Activated CD4-positive, alpha-beta T cell treated with anti-CD3 and anti-CD28 coated beads, Interleukin-2, amount 50 U/mL, for 1 hour (primary cell): ENCODE measurements at places on chromosomes 3 and 15.

DNA sequence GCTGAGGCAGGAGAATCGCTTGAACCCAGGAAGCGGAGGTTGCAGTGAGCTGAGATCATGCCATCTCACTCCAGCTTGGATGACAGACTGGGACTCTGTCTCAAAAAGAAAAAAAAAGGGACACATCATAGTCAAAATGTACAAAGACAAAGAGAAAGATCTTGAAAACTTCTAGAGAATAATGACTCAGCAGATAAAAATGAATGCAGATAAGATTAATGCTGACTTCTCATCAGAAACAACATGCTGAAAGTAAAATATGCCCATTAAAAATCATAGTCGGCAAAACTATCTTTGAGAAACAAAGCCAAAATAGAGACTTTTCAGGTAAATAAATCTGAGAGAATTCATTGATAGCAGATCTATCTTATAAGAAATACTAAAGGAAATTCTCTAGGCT lies 271.1 kb upstream of the GPR149 start:
- DNase-seq = no peak

GRCh38 chr3:165638034-165638433 lies 199.2 kb downstream of the BCHE start:
- no peak for DNase-seq

DNA sequence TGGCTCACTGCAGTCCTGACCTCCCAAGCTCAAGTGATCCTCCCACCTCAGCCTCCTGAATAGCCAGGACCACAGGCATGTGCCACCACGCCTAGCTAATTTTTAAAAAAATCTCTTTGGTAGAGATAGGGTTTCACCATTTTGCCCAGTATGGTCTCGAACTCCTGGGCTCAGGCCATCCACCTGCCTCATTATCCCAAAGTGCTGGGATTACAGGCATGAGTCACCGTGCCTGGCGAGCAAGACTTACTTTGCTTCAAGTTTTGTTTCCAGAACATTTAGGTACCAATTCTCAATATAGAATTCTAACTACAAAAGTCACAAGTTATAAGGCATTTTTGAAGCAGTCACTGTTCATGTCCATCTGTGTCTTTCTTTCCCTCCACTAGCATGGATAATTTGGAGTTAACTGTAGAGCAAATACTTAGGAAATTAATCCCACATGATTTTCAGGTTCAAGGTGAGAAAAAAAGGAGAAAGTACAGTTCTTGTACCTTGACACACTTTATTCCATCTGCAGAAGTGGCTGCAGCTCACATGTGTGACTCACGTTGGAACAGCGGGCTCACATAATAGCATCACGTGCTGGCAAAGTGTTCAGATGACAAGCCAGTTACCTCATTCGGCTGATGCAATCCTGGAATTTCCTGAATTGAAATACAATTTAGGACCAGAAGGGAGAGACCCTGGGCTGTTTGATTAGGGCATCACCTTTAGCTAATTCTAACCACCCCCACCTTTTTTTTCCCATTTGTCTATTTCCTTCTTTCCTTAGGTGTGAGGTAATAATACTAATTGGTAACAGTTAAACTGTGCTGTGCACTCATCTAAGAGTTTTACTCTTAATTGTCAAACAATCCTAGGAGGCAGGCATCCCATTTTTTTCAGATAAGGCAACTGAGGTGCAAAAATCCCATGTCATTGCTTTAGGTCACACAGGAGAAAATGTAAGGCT lies 46.9 kb upstream of the NEDD4 start:
- no peak for DNase-seq

DNA sequence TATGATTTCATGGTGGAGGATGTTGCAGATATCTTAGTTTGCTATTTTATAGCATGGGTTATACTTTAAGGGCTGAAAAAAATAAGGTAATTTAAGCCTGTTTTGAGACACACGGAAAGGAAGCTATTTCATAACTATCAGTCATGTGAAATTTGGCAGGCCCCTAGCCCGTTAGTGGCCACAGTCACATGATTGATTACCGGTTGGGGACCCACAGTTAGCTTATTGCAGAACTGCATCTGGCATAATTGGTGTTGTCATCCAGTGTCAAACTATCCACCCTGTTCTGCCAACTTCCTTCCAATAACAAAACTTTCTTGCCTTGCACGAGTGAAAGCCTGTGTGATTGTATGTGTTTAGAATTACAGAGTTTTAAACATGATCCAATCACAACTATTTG lies 35.2 kb downstream of the FNDC3B start:
- no peak for DNase-seq

DNA sequence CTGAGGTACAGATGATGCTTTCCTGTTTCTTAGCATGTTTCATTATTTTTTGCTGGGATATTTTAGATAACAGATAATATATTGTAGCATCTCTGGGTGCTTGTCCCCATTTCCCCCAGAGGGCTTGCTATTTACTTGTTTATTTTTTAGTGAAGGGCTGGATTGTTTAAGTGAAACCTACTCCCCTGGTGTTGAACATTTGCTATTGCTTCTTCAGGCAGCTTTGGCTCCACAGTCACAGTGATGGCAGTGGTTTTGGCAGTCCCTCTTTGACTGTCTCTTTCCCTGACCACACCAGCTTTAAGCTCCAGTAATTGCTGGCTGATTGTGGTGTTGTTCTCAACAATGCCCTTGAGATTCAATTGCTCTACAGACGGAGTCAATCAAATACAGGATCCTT lies 128.9 kb downstream of the KLF13 start:
- no peak for DNase-seq

DNA sequence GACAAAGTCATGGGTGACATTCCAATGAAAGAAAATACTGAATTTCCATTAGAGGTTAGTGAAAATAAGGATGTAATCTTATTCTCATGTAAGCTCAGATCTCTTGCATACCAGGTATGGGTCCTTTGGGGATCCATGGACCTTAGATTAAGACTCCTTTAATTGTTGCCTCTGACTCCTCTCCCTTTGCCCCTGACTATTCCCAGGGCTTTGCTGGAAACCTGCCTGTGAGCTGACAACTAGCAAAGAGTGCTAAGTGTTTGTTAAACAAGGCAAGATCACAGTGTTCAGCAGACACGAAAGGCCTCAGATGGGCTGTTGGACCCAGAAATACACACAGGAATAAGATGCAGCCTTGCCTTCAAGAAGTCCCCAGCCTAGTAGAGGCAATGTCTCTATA lies 32.1 kb downstream of the ACKR2 start:
- DNase-seq = no peak

GRCh38 chr3:25592510-25592968 lies 72.2 kb downstream of the TOP2B start:
- no peak for DNase-seq

- DNase-seq = peak; percentile 56
Measured at GRCh38 chr15:29103824-29104565, 165.6 kb downstream of the NSMCE3 start.

GRCh38 chr3:168511428-168512014 lies 415.8 kb upstream of the GOLIM4 start:
- DNase-seq = no peak

GRCh38 chr3:109927726-109928125 lies 590.4 kb upstream of the DPPA4 start:
- DNase-seq = no peak

- no peak for DNase-seq
Measured at GRCh38 chr15:70262591-70263274, 165.0 kb upstream of the TLE3 start.

DNA sequence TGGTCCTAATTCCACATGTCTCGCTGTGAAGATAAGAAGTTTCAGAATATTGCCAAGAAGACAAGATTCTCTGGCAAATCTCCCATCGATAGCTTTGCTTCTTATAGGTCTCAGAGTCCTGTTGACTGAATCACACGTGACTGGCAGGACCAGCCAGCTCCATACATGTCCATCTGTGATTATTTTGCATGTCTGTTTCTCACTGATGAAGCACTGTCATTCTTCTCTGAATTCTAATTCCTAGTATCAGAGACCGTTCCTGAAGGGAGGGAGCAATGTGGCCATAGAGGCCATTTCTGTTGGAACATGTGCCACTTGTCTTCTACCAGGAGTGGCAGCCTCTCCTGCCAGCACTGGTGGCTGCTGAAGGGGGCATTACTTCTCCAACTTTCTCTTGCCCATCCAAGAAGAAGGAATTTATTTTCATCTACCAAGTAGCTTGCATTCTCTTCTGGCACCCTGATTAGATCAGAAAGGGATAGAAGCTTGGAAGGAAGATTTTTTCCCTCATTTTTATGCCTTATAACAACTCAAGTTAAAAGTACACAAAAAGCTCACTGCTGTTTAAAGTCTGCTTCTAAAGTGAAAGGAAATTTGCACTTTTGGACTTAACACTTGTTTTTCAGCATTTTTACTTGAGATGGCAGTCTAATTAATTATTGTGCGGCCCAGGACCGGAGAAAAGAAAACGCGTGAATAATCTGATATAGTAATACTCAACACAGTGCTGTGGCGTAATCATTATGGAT lies 115.8 kb downstream of the IQCH start:
- DNase-seq = no peak

DNA sequence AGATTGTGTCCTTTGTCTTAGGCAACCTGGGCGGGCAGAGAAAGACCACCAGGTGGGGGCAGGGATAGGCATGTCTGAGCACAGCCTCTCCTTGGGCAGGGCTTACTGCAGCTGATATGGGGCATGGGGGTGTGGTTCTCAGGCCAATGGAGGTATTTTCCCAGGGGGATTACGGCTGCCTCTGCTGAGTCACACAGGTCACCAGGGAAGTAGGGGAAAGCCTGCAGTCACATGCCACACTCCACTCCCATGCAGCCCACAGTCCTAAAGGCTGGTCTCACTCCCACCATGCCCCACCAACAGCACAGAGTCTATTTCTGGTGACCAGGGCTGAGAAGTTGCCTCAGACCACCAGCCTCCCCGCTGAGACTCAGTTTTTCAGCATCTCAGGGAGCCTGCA lies 466.4 kb downstream of the DIPK2A start:
- no peak for DNase-seq

DNA sequence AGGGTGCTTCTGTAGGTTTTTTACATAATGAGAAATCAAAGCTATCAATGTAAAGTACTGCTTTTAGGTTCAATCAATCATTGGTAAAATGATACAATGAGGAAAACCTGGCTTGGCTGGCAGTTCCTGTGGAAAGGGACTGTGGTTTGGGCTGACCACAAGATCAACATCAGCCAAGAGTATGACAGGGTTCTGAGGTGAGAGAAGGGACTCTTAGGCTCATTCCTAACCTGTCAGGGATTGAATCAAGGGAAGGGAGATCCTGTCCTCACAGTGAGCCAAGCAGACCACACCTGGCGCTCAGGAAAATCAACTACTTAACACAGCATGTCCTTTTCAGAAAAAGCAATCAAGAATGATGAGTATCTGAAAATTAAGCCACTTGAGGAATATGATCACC lies 111.1 kb downstream of the MAGI1 start:
- DNase-seq = no peak

GRCh38 chr3:194272861-194273742 lies 78.0 kb downstream of the CPN2 start:
- DNase-seq = no peak

DNA sequence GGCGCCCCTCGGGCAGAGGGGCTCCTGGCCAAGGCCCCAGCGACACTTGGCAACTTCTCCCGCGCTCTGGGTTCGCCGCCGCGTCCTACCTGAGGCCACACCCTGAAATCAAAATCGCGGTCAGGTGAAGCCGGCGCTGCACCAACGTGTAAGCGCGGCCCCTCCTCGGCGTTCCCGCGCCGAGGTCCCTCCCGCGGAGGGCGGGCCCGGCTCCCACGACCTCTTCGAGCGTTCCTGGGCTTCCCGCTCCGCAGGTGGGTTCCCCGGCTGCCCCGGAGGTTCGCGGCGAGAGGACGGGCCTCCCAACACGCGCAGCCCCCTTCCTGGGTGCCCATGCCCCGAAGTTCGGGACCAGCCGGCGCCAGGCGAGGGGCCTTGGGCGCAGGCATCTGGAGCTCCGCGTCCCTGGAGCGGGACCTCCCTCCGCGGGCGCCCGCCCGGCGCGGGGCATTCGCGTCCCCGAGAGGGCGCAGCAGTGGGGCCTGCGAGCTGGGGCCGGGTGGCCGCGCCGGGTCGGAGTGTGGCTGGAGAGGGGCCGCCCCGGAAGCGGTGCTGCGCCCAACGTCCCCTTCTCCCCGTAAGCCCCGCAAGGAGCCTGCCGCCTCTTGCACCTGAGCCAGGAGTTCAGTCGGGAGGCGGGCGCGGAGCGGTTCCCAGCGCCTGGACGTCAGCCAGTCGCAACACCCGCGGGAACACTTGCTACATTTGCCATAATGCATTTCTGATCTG lies 13.7 kb downstream of the PAK6 start:
- no peak for DNase-seq

- DNase-seq = no peak
Measured at GRCh38 chr15:31247404-31247803, 79.2 kb upstream of the KLF13 start.

DNA sequence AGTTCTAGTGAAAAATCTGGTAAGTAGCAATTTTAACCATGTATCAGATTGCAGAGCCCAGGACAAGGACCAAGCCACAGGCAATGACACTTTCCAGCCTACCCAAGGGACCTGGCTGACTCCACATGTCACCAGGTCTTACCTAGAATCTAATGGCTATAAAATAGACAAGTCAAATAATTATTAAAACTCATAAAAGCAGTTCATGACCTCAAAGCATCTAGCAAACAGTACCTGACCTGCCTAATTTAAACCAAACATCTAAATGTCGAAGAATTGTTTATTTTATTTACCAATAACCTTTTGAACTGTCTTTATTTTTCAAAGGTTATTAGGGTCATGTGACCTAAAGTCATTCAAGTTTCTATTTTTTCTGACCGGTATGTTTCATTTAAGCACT lies 35.6 kb upstream of the MKRN3 start:
- no peak for DNase-seq

DNA sequence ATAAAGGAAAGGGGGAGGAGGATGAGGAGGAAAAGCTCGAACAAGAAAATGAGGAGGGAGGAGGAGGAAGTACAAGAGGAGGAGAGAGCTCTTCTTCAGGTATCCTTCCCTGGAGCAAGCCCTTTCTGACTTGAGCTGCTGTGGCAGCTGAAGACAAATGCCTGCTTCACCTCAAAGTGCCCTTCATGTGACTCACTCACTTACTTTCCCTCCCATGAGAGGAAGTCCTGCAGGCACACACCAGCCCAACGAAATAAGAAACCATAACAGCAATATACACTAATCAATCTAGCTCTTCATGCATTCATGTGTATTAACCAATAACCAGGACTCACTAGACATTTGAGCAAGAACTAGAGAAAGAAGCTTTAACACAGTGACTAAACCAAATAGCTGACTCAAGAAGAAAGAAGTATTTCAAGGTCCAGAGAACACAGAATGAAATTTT lies 251.9 kb downstream of the IGSF11 start:
- DNase-seq = no peak

GRCh38 chr3:46946856-46947545 lies 29.5 kb downstream of the CCDC12 start:
- DNase-seq = peak; percentile 73
